ENCODE measurements at places on chromosomes 12 and 14. TPM values are rescaled to one million over a fixed set of nuclear protein-coding genes. Genes with fewer than 3 reads are reported as not detected.
A peak's percentile ranks its signal among the peaks of the same experiment; 100 is the strongest.

GRCh38 chr12:9851927-9852326 lies 17.2 kb downstream of the CLEC2B start:
- H3K27me3 ChIP-seq: no peaks in the 10 kb centered on the region
- no peak for DNase-seq
- no peak overlapping the region for H3K27ac ChIP-seq
- no peaks in the 10 kb centered on the region for H3K4me1 ChIP-seq
- H3K4me3 ChIP-seq: no peak overlapping the region

- H3K27me3 ChIP-seq: no peaks in the 10 kb centered on the region
- no peaks in the 10 kb centered on the region for H3K36me3 ChIP-seq
- H3K4me3 ChIP-seq: no peak overlapping the region
- H3K4me1 ChIP-seq: peaks cover 7% of the 10 kb centered on the region
- DNase-seq: no peak
- H3K27ac ChIP-seq: no peak overlapping the region
Measured at GRCh38 chr14:96351986-96352385, 11.2 kb downstream of the ATG2B start.

DNA sequence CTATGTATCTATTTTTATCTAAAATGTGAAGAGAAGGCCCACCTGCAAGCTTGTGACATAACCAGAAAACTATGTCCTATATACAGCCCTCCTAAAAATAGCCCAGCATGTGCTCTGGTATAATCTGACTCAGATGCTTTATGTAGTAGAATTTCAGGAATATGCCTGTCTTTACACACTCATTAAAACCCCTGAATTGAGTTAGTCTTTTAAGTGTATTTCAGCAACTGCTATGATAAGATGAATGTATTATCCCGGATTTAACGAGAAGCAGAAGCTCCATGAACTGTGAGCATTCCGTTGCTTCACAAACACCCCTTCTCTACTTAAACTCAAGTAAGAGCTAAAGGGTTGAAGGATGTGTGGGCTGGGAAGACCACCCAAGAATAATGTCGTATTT lies 89.9 kb upstream of the PRICKLE1 start:
- H3K27me3 ChIP-seq: no peaks in the 10 kb centered on the region
- peak overlapping the region; percentile 47 for H3K27ac ChIP-seq
- DNase-seq: no peak
- H3K4me3 ChIP-seq: no peak overlapping the region
- H3K4me1 ChIP-seq: no peaks in the 10 kb centered on the region
- no peaks in the 10 kb centered on the region for H3K36me3 ChIP-seq

GRCh38 chr14:67999290-67999689 lies 179.7 kb downstream of the RAD51B start:
- DNase-seq: no peak
- no peak overlapping the region for H3K4me3 ChIP-seq
- no peaks in the 10 kb centered on the region for H3K4me1 ChIP-seq
- no peaks in the 10 kb centered on the region for H3K36me3 ChIP-seq
- no peak overlapping the region for H3K27ac ChIP-seq
- H3K27me3 ChIP-seq: no peaks in the 10 kb centered on the region

- no peaks in the 10 kb centered on the region for H3K27me3 ChIP-seq
- no peak for DNase-seq
- no peaks in the 10 kb centered on the region for H3K4me1 ChIP-seq
- H3K4me3 ChIP-seq: no peak overlapping the region
- no peaks in the 10 kb centered on the region for H3K36me3 ChIP-seq
Measured at GRCh38 chr12:41409628-41410027, 221.5 kb downstream of the PDZRN4 start.

GRCh38 chr14:54599966-54600716 lies 33.2 kb downstream of the SAMD4A start:
- no peaks in the 10 kb centered on the region for H3K4me1 ChIP-seq
- H3K27me3 ChIP-seq: no peaks in the 10 kb centered on the region
- peak overlapping the region; percentile 10 for H3K27ac ChIP-seq
- no peaks in the 10 kb centered on the region for H3K36me3 ChIP-seq
- H3K4me3 ChIP-seq: no peak overlapping the region
- no peak for DNase-seq

DNA sequence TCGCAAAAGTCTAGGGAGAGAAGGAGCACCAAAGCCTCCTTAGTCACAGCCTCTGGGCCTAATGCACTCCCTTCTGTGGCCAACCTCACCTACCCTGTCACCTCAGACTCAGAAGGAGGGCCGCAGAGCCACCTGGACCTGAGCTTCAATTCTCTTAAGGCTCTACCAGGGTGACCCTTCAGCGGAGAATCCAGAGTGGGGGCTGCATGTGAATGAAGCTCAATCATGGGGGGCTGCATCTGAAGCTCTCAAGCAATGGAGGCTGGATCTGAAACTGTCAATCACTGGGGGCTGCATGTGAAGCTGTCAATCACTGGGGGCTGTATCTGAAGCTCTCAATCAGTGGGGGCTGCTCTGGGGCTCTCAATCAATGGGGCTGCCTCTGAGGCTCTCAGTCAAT lies 43.1 kb upstream of the EIF5 start:
- no peaks in the 10 kb centered on the region for H3K4me1 ChIP-seq
- H3K4me3 ChIP-seq: no peak overlapping the region
- no peak for DNase-seq
- no peaks in the 10 kb centered on the region for H3K36me3 ChIP-seq
- H3K27me3 ChIP-seq: peaks cover 12% of the 10 kb centered on the region

- H3K27ac ChIP-seq: no peak overlapping the region
- H3K4me1 ChIP-seq: no peaks in the 10 kb centered on the region
- no peaks in the 10 kb centered on the region for H3K36me3 ChIP-seq
- no peak overlapping the region for H3K4me3 ChIP-seq
Measured at GRCh38 chr12:97561619-97562290, 99.2 kb downstream of the RMST start.

DNA sequence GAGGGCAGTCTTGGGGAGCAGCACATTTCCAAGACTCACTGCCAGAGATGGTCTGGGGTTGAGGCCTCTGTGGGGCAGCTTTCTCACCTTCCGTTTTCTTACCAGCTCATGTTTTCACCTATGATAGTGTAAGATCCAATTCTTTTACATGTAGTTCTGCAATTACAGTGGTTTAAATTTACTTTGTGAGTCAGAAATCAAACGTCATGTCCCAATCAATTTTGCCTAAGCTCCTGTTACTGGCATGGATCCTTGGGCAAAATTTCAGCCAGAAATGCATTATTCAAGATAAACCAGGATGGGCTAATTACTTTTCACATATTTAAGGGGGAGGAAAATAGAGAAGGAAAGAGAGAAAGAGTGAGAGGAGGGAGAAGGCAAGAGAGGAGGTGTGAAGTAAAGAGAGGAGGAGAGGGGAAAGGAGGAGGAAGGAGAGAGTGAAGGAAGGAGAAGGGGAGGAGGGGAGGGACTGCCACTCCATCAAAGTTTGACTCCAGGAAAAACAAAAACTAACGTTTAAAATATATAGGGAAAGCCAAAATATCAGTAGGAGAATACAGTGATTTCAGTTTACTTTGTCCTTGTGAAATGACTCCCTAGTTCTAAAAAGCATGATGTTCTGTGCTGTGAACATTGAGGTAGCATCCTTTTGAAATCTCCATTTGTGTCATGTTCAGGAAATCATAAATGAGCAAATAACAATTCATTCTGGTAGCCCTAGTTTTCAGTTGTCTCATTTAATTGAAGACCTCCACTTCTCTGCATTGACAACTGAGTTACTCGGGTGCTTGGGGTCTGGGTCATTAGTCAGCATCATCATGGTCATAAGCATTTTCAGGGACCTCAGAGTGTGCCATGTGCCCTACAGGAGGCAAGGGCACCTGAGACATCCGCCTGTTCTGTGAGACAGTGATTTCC lies 3.0 kb downstream of the BMAL2 start:
- H3K36me3 ChIP-seq: no peaks in the 10 kb centered on the region
- no peak overlapping the region for H3K27ac ChIP-seq
- no peak overlapping the region for H3K4me3 ChIP-seq
- peaks cover 32% of the 10 kb centered on the region for H3K4me1 ChIP-seq

GRCh38 chr14:103628221-103628683 lies 759 bp upstream of the KLC1 start:
- peak; percentile 65 for DNase-seq
- no peaks in the 10 kb centered on the region for H3K27me3 ChIP-seq
- peak overlapping the region; percentile 98 for H3K4me3 ChIP-seq

DNA sequence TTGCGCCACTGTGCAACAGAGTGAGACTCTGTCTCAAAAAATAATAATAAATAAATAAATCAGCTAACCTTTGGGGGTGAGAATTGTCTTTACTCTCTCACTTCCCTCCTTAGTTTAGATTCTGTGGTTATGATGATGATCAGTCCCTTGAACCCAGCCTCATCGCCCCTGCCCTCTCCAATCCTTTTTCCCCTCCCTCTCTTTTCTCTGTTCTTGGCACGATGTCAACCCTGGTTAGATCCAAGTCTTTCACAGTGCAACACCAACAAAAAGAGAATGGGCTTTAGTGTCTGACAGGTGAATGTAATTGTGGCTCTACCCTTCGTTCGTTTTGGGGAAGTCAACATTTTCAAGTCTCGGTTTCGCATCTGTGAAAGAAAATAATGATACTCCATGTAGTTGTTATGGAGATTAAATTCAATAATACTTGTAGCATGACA lies 59.0 kb downstream of the NTN4 start:
- no peaks in the 10 kb centered on the region for H3K36me3 ChIP-seq
- H3K27ac ChIP-seq: no peak overlapping the region
- no peak overlapping the region for H3K4me3 ChIP-seq
- H3K27me3 ChIP-seq: no peaks in the 10 kb centered on the region
- H3K4me1 ChIP-seq: peaks cover 14% of the 10 kb centered on the region

DNA sequence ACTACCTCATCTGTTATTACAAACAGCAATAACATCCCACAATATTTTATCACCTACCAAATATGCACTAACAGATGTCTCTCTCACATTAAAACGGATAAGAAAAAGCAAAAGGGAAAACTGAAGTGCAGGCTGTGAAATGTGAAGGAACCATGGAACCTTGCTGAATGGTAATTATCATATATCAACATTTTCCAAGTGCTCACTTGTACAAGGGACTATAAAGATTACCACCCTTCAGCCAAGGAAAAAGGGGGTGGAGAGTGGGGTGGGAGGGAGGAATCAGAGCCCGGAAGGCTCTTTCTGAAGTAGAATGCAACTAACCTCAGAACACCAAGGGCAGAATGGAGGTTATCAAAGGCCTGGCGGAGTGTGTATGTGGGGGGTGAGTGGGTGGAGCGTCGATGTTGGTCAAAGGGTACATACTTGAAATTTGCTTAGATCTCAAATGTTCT lies 1.2 kb downstream of the SNX6 start:
- peaks cover 40% of the 10 kb centered on the region for H3K4me1 ChIP-seq
- DNase-seq: no peak
- peak overlapping the region; percentile 99 for H3K27ac ChIP-seq
- peaks cover 33% of the 10 kb centered on the region for H3K36me3 ChIP-seq
- peak overlapping the region; percentile 72 for H3K4me3 ChIP-seq

DNA sequence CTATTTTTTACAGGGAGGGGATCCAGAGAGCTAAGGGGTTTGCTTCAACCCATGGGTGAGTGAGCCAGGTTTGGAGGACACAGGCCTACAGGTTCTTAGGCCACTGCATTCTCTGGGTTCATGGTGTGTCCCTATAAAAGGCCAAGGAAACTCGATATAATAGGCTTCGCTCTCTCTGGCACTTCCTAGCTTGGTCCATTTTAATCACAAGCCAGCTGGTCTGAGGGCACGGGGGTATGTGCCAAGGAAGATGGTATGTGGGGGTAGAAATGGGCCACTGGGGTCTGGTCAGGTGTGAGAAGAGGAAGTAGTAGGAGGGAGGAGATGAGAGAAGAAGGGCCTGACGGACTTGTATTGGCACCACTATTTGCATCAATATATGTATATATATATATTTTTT lies 4.9 kb downstream of the ETV6 start:
- H3K4me3 ChIP-seq: no peak overlapping the region
- H3K36me3 ChIP-seq: no peaks in the 10 kb centered on the region
- no peaks in the 10 kb centered on the region for H3K27me3 ChIP-seq
- H3K4me1 ChIP-seq: peaks cover 11% of the 10 kb centered on the region

GRCh38 chr12:41441180-41441579 lies 253.1 kb downstream of the PDZRN4 start:
- no peaks in the 10 kb centered on the region for H3K4me1 ChIP-seq
- DNase-seq: no peak
- H3K36me3 ChIP-seq: no peaks in the 10 kb centered on the region

DNA sequence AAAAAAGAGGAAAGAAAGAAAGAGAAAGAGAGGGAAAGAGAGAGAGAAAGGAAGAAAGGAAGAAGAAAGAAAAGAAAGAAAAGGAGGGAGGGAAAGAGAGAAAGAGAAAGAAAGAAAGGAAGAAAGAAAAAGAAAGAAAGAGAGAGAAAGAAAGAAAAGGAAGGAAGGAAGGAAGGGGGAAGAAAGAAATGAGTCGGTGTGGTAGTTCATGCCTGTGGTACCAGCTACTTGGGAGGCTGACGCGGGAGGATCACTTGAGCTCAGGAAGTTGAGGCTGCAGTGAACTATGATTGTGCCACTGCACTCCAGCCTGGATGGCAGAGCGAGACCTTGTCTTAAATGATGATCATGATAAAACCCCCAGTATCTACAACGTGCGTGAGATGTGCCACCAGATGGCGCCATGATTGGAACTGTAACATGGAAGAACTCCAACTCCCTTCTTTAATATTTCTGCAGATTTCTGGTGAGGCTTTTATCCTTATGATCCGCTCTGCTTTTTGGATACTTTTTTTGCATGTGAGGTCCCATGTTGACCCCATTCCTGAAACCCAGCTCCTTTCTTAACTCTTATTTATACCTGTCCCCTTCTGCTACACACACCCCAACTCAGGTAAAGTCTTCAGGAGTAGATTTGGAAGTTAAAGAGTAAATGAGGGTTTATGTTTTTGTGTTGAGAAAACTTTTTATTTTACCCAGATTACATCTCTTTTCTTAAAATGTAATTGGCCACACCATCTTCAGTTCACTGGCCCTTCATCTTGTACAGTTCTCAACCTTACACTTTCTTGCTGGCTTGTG lies 25.6 kb downstream of the RNASE10 start:
- no peaks in the 10 kb centered on the region for H3K36me3 ChIP-seq
- H3K27me3 ChIP-seq: peaks cover 3% of the 10 kb centered on the region
- no peak overlapping the region for H3K4me3 ChIP-seq
- DNase-seq: peak; percentile 60

- H3K4me3 ChIP-seq: peak overlapping the region; percentile 1
- no peak for DNase-seq
- H3K27me3 ChIP-seq: no peaks in the 10 kb centered on the region
- H3K27ac ChIP-seq: peak overlapping the region; percentile 63
- peaks cover 48% of the 10 kb centered on the region for H3K4me1 ChIP-seq
Measured at GRCh38 chr12:50271724-50272247, 11.5 kb downstream of the LIMA1 start.

DNA sequence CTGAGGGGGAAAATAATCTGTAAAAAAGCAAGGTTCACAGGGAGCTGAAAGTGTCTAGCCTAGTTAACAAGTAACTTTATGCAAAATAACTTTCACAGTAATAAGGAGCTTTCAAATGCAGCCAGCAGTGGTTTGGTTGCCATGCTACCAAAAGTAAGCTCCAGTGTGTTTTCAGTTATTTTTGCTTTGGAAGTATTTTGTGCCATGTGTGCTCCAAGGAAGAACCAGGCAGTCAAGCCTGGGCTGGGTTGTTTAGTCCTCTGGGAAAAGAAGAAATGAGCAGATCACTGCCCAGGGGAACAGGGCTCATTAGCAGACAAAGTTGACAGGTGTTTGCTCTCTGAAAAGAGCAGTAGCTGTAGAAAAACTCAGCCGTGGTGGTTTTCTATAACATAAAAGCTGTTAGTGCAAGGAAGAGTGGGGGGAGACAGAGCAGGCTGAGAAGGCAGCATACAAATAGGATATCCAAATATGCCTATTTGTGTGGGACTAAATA lies 92.8 kb upstream of the TMTC2 start:
- no peaks in the 10 kb centered on the region for H3K36me3 ChIP-seq
- H3K27me3 ChIP-seq: no peaks in the 10 kb centered on the region
- no peak overlapping the region for H3K27ac ChIP-seq
- H3K4me1 ChIP-seq: no peaks in the 10 kb centered on the region

The SPX gene
- total RNA-seq: 17.9 TPM

The SALL2 gene
- total RNA-seq: 3.1 TPM

The MFAP5 gene
- total RNA-seq: 48.1 TPM

The CCDC175 gene
- not detected for total RNA-seq

The TAS2R10 gene
- total RNA-seq: 0.25 TPM

The GPR162 gene
- total RNA-seq: 4.9 TPM

The DCP1B gene
- 4.1 TPM for total RNA-seq
